ENCODE measurements at places on chromosomes 5 and 9.

DNA sequence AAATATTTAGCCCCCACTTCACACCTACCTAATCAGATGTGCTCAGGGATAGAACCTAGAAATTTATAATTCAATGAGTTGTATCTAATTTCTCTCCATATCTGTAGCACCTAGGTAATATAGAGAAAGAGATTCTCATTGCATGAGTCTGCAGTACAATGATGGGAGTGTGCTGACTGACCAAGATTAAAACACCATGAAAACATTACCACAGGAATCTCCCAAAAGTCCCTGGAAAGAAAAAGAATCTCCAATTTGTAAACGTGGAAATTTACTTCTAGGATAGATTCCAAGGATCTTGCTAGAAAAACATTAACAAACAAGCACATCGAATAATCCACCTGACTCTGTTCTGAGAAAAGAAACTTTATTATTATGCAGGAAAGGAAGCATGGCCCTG is 45.0 kb upstream of the DMRTA1 start:
- no peak for DNase-seq
- H3K4me1 ChIP-seq: no peaks in the 10 kb centered on the region
- no peaks in the 10 kb centered on the region for H3K27me3 ChIP-seq
- H3K27ac ChIP-seq: no peak overlapping the region

- H3K27ac ChIP-seq: no peak overlapping the region
- H3K27me3 ChIP-seq: no peaks in the 10 kb centered on the region
- H3K36me3 ChIP-seq: no peaks in the 10 kb centered on the region
- H3K4me3 ChIP-seq: no peak overlapping the region
- no peak for DNase-seq
- H3K4me1 ChIP-seq: no peaks in the 10 kb centered on the region
Observed at GRCh38 chr5:14245132-14245925, 102.2 kb downstream of the TRIO start.

DNA sequence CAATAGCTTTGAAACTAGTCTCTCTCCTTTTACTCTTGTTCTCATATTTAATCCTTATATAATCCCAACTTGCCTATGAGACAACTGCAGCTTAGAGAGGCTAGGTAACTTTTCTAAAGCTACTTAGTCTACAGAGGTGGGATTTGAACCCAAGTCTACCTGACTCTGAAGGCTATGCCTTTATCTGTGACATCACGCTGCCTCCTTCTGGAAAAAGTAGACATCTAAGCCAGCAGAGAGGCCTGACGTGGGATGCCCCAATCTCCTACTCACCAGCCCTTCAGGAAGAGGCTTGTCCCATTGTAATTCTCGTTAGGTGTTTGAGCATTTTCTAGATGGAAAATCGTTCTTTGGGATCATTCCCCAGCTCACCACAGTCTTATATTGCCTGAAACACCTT is 167.5 kb downstream of the HSPA4 start:
- H3K36me3 ChIP-seq: no peaks in the 10 kb centered on the region
- H3K27ac ChIP-seq: no peak overlapping the region
- no peak overlapping the region for H3K4me3 ChIP-seq
- no peak for DNase-seq
- no peaks in the 10 kb centered on the region for H3K4me1 ChIP-seq
- H3K27me3 ChIP-seq: no peaks in the 10 kb centered on the region

GRCh38 chr5:173020154-173020581 is 36.0 kb upstream of the CREBRF start:
- no peak overlapping the region for H3K4me3 ChIP-seq
- no peaks in the 10 kb centered on the region for H3K36me3 ChIP-seq
- DNase-seq: no peak

GRCh38 chr9:84216151-84216550 is 124.4 kb downstream of the SLC28A3 start:
- no peaks in the 10 kb centered on the region for H3K36me3 ChIP-seq
- H3K4me3 ChIP-seq: no peak overlapping the region
- no peaks in the 10 kb centered on the region for H3K27me3 ChIP-seq
- DNase-seq: no peak
- no peak overlapping the region for H3K27ac ChIP-seq

DNA sequence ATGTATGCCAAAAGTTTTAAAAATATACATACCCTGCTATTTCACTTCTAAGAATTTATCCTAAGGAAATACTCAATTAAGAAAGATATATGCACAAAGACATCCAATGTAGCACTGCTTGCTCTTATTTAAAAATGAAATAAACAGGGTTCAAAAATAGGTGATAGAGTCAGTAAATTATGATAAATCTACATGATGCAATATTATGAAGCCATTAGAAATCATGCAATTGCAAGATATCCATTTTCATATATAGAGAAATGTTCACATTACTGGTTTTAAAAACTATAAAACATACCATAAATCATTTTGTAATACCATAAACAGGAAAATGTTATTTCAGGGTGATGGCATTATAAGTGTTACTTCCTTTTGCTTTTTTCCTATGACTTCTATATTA is 8.6 kb upstream of the SLC12A2 start:
- H3K4me3 ChIP-seq: no peak overlapping the region
- no peak for DNase-seq
- no peaks in the 10 kb centered on the region for H3K27me3 ChIP-seq

DNA sequence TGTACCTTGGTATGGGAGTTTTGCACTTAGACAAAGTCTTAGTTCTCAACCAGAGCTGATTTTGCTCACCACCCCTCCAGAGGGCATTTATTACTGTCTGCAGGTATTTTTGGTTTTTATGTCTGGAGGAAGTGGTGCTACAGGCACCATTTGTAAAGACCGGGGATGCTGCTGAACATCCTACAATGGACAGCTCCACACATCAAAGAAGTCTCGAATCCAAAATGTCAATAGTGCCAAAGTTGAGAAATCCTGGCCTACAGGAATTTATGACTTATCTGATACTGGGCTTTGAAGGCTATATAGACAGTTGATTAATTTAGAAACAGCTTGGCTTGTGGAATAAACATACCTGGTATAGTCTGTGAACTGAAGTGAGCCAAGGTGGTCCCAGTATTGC is 137.5 kb downstream of the PIP5K1B start:
- no peaks in the 10 kb centered on the region for H3K4me1 ChIP-seq
- no peak overlapping the region for H3K4me3 ChIP-seq
- H3K36me3 ChIP-seq: no peaks in the 10 kb centered on the region
- no peaks in the 10 kb centered on the region for H3K27me3 ChIP-seq
- no peak overlapping the region for H3K27ac ChIP-seq

DNA sequence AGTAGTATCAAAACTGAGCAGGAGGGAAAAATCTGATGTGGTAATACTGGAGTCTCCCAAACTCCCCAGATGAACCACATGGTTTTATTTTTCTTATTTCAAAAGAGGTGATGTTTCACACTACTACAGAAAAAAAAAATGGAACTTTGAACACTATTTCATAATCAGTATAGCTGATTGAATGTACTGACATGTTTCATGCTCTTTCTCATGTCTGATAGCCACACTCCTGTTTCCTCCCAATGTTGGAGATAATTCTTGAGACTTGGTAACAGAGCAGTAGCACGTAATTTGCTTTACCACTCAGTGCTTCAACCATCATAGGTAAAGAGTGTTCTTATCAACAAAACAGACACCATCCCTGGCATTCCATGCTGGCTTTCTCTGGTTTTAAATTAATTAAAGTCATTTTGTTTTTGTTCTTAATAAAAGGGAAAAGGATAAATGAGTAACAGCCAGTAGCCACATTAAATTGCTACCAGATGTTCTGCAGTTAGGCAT is 85.2 kb downstream of the MUSK start:
- DNase-seq: no peak
- H3K27me3 ChIP-seq: no peaks in the 10 kb centered on the region
- H3K4me3 ChIP-seq: no peak overlapping the region
- H3K36me3 ChIP-seq: no peaks in the 10 kb centered on the region

- no peaks in the 10 kb centered on the region for H3K4me1 ChIP-seq
- H3K27ac ChIP-seq: no peak overlapping the region
- DNase-seq: no peak
- H3K4me3 ChIP-seq: no peak overlapping the region
- H3K36me3 ChIP-seq: peaks cover 17% of the 10 kb centered on the region
Observed at GRCh38 chr5:177509991-177510566, 453 bp upstream of the DOK3 start.

DNA sequence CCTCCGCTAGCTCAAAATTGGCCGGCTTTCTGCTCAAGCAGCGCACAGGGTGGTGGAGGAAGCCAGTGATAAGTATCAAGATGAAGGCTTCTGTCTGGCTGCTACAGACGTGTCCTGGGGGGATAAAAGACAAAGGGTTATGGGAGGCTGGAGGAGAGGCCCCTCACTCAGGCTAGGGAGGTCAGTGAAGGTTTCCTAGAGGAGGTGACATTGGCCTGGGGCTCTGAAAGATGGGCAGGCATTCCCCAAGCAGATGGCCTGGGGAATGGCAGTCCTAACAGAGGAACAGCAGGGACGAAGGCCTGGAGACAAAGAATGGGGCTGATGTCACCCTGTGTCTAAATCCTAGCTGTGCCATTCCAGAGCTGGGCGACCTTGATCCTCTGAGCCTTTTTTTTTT is 32.3 kb downstream of the OLFML2A start:
- H3K36me3 ChIP-seq: no peaks in the 10 kb centered on the region
- no peaks in the 10 kb centered on the region for H3K4me1 ChIP-seq
- H3K27me3 ChIP-seq: no peaks in the 10 kb centered on the region
- H3K27ac ChIP-seq: no peak overlapping the region
- DNase-seq: no peak

GRCh38 chr5:14954616-14955343 is 83.2 kb upstream of the ANKH start:
- H3K27me3 ChIP-seq: no peaks in the 10 kb centered on the region
- no peak overlapping the region for H3K27ac ChIP-seq
- no peaks in the 10 kb centered on the region for H3K36me3 ChIP-seq
- no peak for DNase-seq
- no peak overlapping the region for H3K4me3 ChIP-seq
- no peaks in the 10 kb centered on the region for H3K4me1 ChIP-seq

- H3K27ac ChIP-seq: no peak overlapping the region
- H3K27me3 ChIP-seq: no peaks in the 10 kb centered on the region
Observed at GRCh38 chr5:173634465-173634983, 18.1 kb upstream of the BOD1 start.

GRCh38 chr5:78269088-78269703 is 25.3 kb downstream of the AP3B1 start:
- no peak for DNase-seq
- H3K36me3 ChIP-seq: no peaks in the 10 kb centered on the region
- no peaks in the 10 kb centered on the region for H3K27me3 ChIP-seq
- H3K4me1 ChIP-seq: no peaks in the 10 kb centered on the region
- no peak overlapping the region for H3K4me3 ChIP-seq

DNA sequence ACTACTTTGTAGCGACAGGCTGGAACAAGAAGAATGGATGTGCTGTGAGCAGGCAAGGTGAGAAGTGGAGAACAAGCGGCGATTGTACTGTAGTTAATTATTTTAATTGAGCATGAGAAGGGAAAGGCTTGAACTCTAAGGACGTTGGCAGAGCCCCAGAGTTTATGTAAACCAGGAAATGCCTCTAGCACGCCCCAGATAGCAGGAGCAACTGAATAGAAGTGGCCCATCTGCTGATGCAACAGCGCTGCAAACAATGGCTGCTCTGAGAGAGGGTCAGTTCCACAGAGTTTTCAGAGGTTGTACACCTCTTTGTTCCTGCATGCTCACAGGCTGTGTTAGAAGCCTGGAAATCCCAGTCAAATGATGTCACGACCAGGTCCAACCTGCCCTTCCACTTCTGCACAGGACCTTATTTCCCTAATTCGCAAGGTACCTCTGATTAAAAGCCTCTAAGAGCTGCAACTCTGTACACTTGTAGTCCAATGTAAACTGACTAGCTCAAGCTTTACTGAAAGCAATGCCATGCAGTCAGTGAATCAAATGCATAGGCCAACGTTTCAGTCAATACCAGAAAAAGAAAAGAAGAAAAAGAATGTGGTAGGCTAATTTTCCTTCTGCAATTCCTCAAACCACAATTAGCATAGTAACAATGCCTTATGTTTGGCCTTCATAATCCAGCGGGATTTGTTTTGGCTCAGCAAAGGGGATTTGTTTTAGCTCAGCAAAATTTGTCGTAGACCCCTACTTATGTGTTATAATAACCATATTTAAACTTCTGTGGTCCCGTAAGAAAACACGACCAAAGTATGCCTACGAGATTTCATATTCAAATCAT is 119.6 kb upstream of the RETREG1 start:
- H3K4me3 ChIP-seq: no peak overlapping the region
- peak overlapping the region; percentile 4 for H3K27ac ChIP-seq
- peaks cover 2% of the 10 kb centered on the region for H3K4me1 ChIP-seq

GRCh38 chr5:90226433-90227099 is 183.0 kb downstream of the CETN3 start:
- no peak for DNase-seq
- no peaks in the 10 kb centered on the region for H3K27me3 ChIP-seq
- no peak overlapping the region for H3K27ac ChIP-seq
- H3K4me1 ChIP-seq: no peaks in the 10 kb centered on the region
- no peak overlapping the region for H3K4me3 ChIP-seq

- no peaks in the 10 kb centered on the region for H3K27me3 ChIP-seq
- no peak overlapping the region for H3K4me3 ChIP-seq
- H3K4me1 ChIP-seq: no peaks in the 10 kb centered on the region
- H3K36me3 ChIP-seq: no peaks in the 10 kb centered on the region
- no peak overlapping the region for H3K27ac ChIP-seq
- DNase-seq: no peak
Observed at GRCh38 chr5:39225405-39226099, 6.2 kb upstream of the FYB1 start.

- peaks cover 4% of the 10 kb centered on the region for H3K27me3 ChIP-seq
- no peak overlapping the region for H3K4me3 ChIP-seq
- DNase-seq: no peak
- H3K36me3 ChIP-seq: no peaks in the 10 kb centered on the region
Observed at GRCh38 chr9:34576597-34577399, 12.7 kb downstream of the CNTFR start.

DNA sequence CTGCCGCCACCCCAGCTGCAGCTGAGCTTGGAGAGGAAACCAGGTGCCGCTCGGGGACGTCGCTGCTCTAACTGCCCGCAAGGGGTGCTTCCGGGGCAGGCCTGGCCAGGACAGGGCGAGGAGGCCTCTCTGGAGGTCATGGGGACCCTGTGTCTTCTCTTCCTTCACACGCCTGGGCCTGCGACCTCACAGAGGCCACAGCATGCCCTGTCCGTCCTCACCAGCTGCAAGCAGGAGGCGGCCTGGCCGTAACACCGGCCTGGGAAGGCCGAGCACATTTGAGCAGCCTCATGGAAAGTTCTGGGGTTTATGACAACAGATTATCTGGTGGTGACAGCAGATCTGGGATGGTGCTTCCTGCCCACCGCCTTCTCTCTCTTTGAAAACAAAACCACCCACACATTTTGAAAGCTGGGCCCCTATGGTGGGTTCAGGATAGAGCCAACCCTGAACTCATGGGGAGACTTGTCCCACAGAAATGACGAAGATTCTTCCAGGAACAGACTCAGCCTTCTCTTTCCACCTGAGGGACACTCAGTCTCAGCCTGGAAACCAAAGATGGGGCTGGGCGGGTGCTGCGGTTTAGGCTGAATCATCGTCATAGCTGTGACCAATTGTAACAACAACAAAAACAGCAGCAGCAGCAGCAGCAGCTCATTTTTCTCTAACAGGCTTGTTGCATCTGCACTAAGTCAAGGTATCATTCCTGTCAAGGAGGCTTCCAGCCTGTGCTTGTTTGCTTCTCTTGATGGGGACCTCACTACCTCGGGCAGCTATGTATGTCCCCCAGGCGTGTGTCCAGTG is 99.6 kb upstream of the RAPGEF1 start:
- no peaks in the 10 kb centered on the region for H3K4me1 ChIP-seq
- no peak overlapping the region for H3K4me3 ChIP-seq
- H3K36me3 ChIP-seq: no peaks in the 10 kb centered on the region
- no peak overlapping the region for H3K27ac ChIP-seq
- DNase-seq: no peak

All from prostate gland (tissue), 2 donors.